IMR-90 (cell line): ENCODE measurements at places on chromosomes 6 and 20. TPM values are rescaled to one million over a fixed set of nuclear protein-coding genes. Genes with fewer than 3 reads are reported as not detected.

DNA sequence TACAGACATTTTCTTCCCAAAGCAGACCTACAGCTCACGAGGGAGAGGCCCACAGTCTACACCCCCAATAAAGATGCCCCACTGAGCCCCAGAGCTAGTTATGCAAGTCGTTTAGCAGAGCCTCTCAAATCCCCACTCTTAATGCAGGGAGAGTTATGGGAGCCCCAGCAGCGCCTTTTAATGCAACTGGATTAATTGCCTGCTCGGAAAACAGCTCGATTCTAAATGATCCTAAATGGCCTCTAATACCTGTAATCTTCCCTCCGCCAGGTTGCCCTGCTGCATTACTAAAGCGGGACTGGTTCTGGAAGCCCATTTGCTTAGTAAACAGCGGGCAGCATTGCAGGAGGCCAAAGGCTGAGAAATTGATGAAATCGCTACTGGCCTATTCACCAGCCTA is 656.9 kb downstream of the PTPRT start:
- H3K36me3 ChIP-seq, result no peaks in the 10 kb centered on the region
- H3K27ac ChIP-seq, result no peak overlapping the region
- DNase-seq, result no peak
- no peak overlapping the region for H3K4me3 ChIP-seq
- no peaks in the 10 kb centered on the region for H3K4me1 ChIP-seq
- H3K27me3 ChIP-seq, result no peaks in the 10 kb centered on the region

DNA sequence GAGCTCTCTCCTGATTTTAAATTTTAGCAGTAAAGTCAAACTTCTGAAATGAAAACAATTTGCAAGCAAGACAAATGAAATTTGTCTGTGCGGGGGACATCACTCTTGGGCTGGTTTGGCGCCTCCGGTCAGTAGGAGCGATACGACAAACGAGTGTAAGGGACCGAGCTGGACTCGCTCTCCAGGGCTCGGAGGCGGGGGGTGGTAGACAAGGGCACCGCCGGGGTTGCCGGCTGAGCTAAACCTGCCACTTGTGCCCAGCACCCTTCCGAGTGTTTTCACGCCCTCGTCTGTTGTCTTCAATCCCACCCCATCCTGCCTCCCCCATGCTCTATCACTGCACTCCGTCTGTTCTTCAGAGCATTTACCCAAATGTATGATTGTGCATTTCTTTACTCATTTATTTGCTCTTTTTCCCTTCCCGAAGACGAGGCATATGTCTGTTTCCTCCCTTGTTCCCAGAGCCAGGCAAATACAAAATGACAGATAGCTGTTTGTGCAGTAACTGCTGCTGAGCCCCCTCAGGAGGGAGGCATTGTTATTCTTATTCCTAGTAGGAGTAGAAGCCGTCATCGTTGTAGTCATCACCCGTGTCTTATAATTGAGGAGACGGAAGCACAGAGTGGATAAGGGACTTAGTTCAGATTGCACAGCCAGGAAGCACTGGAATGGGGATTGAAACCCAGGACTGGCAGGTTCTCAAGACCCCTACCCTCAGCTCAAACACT is 62.8 kb upstream of the APCDD1L start:
- DNase-seq, result no peak
- H3K4me3 ChIP-seq, result no peak overlapping the region
- peaks cover 4% of the 10 kb centered on the region; the same call in 1 of the 2 replicates for H3K27me3 ChIP-seq
- H3K36me3 ChIP-seq, result no peaks in the 10 kb centered on the region
- no peak overlapping the region for H3K27ac ChIP-seq
- H3K4me1 ChIP-seq, result no peaks in the 10 kb centered on the region

DNA sequence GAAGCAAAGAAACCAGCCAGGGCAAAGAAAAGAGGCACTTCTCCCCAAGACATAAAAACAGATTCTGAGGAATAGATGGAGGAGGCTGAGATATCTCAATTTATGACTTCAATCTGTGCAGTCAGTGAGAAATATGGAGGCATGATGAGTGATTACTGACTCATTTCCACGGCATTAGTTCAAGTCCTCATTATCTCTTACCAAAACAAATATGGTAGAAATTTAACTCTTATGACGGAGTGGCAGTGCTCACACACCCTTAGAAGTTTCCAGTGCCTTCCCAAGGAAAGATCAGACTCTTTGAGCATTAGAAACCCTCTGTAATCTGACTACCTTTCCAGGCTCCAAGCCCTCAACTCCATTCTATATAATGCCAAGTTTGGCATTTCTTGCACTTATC is 364.1 kb downstream of the ARHGAP18 start:
- no peaks in the 10 kb centered on the region; the same call in 1 of the 2 replicates for H3K4me1 ChIP-seq
- peak; percentile 91 for DNase-seq
- no peaks in the 10 kb centered on the region for H3K27me3 ChIP-seq
- H3K36me3 ChIP-seq, result no peaks in the 10 kb centered on the region

The KIF16B gene
- 10.0 and 10.6 TPM in 2 replicates for total RNA-seq

- H3K27ac ChIP-seq, result no peak overlapping the region
- H3K27me3 ChIP-seq, result peaks cover 48% of the 10 kb centered on the region
- no peak overlapping the region for H3K4me3 ChIP-seq
- no peak for DNase-seq
- peaks cover 6% of the 10 kb centered on the region; the same call in 1 of the 2 replicates for H3K4me1 ChIP-seq
- H3K36me3 ChIP-seq, result no peaks in the 10 kb centered on the region
These were observed 1.9 kb upstream of the ETV7 start for GRCh38 chr6:36389353-36389752.

The HRH3 gene
- total RNA-seq, result not detected in 2 replicates

The RHAG gene
- not detected in 2 replicates for total RNA-seq

The TREML2 gene
- total RNA-seq, result not detected in 2 replicates

The FABP7 gene
- not detected in 2 replicates for total RNA-seq

The VWA7 gene
- total RNA-seq, result under 0.01 and 0.28 TPM in 2 replicates
